Activated naive CD4-positive, alpha-beta T cell treated with anti-CD3 and anti-CD28 coated beads, Interleukin-2, amount 50 U/mL, for 72 hours (primary cell): ENCODE measurements at places on chromosomes 1 and 21.

DNA sequence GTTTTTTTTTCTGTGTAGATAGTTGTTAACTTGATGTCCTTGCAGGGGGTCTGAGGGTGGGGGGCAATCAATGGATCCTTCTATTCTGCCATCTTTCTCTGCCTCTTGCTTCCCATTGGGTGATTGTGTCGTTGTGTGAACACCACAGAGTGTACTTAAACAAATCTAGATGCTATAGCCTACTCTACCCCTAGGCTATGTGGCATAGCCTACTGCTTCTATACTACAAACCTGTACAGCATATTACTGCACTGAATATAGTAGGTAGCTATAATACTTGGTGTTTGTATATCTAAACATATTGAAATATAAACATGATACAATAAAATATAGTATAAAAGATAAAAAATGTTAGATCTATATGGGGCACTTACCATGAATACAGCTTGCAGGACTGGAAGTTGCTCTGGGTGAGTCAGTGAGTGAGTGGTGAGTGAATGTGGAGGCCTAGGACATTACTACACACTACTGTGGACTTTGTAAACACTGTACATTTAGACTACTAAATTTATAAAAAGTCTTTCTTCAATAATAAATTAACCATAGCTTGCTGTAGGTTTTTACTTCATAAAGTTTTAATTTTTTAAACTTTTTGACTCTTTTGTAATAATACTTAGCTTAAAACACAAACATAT lies 105.4 kb downstream of the CENPF start:
- DNase-seq: no peak

GRCh38 chr1:213669964-213670691 lies 317.6 kb upstream of the PROX1 start:
- DNase-seq: no peak

- no peak for DNase-seq
These were observed 42.0 kb downstream of the TMEM51 start for GRCh38 chr1:15195420-15196052.

- DNase-seq: no peak
These were observed 166.7 kb downstream of the ADGRL4 start for GRCh38 chr1:78839704-78840277.

GRCh38 chr1:56713112-56713511 lies 68.0 kb downstream of the PRKAA2 start:
- no peak for DNase-seq

DNA sequence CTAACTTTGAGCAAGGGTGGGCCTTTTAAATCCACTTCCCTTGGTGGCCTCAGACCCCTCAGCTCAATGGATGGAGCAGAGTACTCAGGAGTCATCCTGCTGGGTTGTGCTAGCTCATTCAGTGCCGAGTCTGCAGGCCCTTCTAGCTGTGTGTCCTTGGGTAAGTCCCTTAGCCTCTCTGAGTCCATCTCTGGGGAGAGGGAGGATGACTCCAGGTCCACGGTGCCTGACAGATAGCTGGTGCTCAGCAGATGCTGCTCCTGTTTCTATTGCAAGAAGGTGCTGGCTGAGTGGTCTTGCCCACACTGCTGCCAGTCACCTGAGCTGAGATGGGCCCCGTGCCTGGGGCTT lies 11.0 kb downstream of the LDLRAP1 start:
- DNase-seq: no peak

- DNase-seq: no peak
These were observed at the start of gene CLCA1 for GRCh38 chr1:86468501-86468977. CLCA1 (plus strand) TSS chr1:86468927; CDS start chr1:86468972, 45 bp downstream.

DNA sequence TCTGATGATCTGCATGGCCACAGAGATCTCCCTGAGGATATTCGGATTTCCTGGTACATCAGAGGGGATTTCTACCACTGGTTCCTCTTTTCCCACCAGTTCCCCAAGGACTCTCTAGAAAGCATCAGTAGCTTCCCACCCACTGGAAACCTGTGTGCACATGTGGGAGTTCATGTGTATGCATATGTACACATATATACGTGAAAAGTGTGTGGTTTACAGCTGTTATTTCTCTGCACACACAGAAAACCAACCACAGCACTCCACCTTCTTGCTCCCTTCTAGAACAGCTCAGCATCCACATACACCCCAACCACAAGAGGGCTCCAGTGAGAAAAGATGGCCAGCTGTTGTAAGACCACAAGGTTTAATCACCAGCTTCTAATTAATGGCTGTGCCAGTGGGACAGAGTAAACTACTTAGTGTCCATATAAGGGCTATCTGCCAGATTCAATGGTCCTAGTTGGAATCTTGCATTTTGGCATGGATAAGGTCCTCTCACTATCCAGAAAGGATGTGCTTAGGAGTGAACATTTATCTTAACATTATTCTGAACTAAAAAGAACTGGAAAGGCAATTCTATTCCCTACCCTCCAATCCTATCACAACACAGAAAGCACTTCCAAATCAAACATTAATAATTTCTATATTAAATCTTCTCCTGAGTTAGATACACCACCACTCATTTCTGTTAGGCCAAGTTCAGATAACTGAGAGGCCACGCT lies 24.1 kb downstream of the GPR3 start:
- DNase-seq: peak; percentile 66

GRCh38 chr1:11735854-11736745 lies at the start of gene AGTRAP:
AGTRAP (plus strand) TSS chr1:11736136; CDS start chr1:11736209, 73 bp downstream.
- peak; percentile 82 for DNase-seq

- DNase-seq: no peak
These were observed 15.3 kb upstream of the RABGGTB start for GRCh38 chr1:75770761-75771160.

GRCh38 chr1:46072975-46073374 lies 59.5 kb downstream of the PIK3R3 start:
- no peak for DNase-seq

GRCh38 chr21:30996728-30997127 lies 41.5 kb downstream of the KRTAP19-8 start:
- no peak for DNase-seq

DNA sequence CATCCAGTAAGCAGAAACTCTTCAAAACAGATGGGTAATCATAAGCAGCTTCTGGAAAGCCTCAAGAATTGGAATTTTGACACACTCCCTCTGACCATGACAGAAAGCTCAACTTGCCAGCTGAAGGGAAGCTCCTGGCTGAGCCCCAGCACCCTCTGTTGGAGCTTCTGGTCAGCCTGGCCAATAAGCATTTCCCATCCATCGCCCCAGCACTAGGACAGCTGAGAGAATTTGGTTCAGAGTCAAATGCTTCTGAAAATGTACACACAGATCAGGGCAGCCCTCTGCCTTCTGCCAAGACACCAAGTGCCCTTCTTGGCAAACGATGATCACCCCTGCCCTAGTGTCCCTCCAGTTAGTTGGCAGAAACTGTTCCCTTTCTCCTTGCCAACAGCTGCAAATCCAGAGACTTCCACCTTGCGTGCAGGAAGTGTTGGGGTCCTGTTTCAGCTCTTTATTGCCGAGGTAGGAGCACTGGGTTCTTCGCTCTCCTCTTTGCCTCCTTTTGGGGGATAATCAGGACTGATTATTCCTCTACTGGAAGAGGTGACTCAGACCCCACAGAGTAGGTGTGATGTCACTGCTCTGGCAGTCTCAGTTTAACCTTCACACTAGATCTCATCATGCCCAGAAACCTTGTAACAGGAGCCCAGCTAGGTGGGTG lies 11.9 kb downstream of the PIGV start:
- DNase-seq: no peak

- no peak for DNase-seq
These were observed 375.2 kb downstream of the KCNH1 start for GRCh38 chr1:210758761-210759160.

DNA sequence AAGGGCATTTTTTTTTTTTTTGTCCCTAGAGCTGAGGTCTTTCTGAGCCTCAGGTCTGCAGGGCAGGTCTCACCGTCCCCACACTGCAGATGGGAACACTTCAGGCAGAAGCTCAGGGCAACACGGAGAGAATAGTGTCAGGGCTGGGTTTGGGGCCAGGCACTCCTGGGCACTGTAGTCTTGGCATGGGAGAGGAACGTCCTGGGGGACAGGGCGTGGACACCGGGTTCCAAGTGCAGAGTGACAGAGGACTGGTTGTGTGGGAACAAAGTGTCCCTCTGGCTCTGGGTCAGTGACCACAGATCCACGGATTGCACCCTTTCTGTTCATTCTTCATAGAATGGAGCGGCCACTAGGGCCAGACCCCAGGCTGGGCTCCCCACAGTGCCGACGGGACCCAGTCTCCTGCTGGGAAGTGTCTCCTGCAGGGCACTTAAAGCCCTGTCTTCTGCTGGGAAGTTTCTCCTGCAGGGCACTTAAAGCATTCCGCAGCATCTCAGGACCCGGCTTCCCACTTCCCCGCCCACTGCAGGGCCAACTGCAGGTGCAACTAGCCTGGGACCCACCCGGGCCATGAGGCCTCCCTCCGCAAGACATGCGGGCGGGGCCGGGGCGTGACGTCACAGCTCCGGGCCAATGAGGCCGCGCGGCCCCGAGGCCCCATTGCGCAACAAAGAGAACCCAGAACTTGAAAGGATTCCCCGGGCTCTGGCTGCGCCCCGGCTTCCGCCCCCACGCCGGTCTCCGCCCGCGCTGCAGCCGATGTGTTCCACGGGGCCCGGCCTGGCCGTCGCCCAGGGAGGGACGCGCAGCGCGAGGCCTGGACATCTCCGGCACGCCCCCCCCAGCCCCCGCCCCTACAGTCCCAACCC lies 1.2 kb downstream of the GPR153 start:
- peak; percentile 82 for DNase-seq

GRCh38 chr1:168319691-168320090 lies 39.0 kb downstream of the TBX19 start:
- DNase-seq: no peak

DNA sequence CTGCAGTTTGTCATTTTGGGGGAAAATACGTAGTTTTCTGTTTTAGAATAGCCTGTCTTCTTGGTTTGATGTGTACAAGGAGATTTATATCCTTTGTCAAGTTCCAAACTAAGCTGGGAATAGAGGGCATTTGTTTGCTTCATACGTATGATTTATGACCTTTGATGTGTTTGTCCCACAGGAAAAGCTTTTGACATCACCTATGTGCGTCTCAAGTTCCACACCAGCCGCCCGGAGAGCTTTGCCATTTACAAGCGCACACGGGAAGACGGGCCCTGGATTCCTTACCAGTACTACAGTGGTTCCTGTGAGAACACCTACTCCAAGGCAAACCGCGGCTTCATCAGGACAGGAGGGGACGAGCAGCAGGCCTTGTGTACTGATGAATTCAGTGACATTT lies 79.9 kb downstream of the LAMC1 start:
- DNase-seq: no peak

DNA sequence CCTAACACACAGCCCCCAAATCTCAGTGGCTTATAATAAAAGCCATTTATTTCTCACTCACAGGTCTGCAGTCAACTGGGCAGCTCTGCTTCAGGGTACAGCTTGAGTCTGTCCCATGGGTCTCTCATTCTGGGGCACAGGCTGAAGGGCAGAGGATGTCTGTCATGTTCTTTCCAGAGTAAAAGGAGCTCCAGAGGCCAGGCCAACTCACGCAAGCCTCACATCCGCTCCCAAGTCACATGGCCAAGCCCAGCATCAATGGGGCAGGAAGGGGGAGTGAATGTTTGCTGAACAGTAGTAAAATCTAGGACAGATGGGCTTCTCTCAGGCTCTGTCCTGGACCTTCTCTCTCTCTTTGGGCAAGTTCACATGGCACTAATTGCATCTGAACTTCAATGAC lies 7.1 kb upstream of the SSBP3 start:
- DNase-seq: no peak

DNA sequence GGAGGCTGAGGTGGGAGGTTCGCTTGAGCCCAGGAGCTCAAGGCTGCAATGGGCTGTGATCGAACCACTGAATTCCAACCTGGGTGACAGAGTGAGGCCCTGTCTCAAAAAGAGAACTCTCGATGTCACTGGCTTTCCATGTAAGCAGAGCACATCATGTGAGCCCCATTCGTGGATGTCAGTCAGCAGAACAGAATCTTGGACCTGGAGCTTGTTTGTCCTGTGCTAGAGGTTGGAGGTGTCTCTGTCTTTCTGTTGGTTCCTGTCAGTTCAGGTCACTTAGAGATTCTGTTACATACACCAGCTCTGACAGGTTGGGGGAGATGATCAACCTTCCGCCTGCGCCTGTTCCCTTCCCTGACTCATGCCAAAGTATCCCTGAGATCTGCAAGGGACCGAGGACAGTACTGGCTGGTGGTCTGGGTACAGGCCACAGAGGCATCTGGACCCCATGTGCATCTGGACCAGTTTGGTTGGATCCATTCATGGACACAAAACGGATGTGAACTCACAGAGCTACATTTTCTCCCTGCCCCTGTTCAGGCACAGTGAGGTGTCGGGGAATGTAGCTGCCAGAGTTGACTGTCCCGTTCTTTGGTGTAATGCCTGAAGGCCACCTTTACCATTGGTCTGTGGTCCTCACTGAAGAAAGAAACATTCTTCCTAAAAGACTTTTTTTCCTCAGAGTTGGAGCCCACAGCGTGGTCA lies 10.0 kb downstream of the ARF1 start:
- no peak for DNase-seq

DNA sequence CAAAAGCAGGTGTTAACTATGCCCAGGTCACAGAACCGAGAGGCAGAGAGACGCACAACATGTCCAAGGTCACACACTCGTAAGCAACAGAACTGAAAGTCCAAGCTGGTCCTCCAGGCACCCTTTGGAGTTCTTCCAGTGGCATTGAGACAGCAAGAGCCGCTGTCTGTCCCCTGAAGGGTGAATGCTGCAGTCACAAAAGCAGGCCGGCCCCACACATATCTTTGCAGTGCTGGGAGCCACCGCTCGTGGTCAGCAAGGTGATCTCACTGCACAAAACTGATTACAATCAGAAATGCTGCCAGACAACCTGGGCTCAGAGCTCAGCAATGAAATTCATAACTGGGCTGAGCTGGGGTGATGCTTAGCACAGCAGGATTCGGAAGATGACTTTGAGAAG lies 47.4 kb upstream of the RAB4A start:
- no peak for DNase-seq

GRCh38 chr1:94719926-94720793 lies 100.0 kb upstream of the SLC44A3 start:
- no peak for DNase-seq

DNA sequence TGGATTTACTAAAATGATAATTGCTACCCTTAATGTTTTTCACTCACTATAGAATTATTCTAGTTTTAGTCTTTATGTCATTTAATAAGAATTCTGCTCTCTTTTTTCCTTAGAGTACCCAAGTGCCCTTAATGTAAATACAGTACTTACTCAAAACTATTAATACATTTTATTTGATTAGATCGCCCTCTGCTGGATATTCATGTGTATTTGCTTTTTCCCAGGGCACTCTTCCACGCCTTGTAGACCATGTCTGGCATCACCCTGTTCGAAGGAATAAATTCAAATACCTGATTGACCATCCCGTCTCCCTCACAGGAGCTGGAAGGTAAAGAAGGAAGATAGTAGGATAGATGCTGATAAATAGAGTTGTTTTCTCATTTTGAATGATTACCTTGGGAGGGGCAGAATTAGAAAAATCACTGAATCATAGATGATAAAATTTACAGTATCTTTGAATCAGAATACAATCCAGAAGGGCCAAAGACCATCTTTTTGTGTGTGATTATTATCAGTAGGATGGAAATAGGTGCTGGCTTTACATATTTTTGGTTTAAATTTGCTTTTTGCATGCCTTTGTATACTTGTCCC lies 4.1 kb downstream of the AXDND1 start:
- DNase-seq: peak; percentile 27

- DNase-seq: no peak
These were observed 91.2 kb downstream of the ENAH start for GRCh38 chr1:225561675-225562074.

GRCh38 chr1:75124510-75124909 lies 9.7 kb upstream of the LHX8 start:
- DNase-seq: no peak

GRCh38 chr1:183821889-183822611 lies 17.1 kb downstream of the RGL1 start:
- no peak for DNase-seq
